ENCODE measurements at places on chromosomes 1 and 21.

DNA sequence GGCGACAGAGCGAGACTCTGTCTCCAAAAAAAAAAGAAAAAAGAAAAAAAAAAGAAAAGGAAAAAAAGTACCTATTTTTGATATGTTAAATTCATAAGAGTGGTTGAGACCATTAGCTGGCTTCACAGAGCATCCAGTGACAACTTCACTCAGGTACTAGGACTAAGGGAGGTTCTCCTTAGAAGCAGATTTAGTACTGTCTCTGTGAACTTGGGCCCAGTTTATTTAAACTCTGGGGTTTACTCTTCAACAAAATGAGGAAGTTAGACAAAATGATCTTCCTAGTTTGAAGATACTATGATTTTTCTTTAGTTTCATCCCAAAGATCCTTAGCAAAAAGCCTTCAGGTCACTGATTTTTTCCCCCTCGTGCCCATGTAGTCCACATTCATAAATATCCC lies 21.2 kb downstream of the MACO1 start:
- no peak for DNase-seq

- no peak for DNase-seq
Measured at GRCh38 chr1:70090875-70091274, 114.5 kb downstream of the LRRC40 start.

- DNase-seq = no peak
Measured at GRCh38 chr1:167250482-167250881, 29.8 kb downstream of the POU2F1 start.

DNA sequence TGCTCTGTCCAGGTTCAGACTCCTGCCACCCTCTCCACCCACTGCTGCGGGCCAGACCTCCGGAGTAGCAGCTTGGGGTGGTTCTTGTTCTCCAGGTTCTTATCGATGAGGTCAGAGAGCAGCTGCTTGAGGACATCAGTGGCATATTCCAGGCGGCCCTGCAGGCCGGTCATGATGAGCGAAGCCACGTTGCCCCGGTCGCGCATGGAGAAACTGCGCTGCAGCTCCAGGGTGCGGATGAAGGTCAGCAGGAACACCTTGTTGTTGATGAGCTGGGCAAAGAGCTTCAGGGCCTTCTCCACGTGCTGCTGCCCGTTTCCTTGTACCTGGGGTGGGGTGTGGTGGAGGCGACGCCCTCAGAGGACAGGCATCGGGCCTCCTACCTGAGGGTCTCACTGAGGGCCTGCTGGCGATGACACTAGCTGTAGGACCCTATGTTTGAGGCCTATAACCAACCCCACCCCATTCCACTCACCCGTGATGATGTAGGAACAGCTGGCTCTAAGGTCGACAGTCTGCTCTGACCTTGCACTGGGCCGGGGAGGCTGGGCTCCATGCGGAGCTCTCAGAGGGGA lies 131.2 kb upstream of the CD34 start:
- DNase-seq = no peak

GRCh38 chr1:111290630-111291029 lies at the start of gene CHIA:
CHIA (plus strand) TSS chr1:111290851; CDS start chr1:111310468, 19,617 bp downstream.
- DNase-seq = no peak

- no peak for DNase-seq
Measured at GRCh38 chr1:28966617-28967016, 52.2 kb downstream of the EPB41 start.

DNA sequence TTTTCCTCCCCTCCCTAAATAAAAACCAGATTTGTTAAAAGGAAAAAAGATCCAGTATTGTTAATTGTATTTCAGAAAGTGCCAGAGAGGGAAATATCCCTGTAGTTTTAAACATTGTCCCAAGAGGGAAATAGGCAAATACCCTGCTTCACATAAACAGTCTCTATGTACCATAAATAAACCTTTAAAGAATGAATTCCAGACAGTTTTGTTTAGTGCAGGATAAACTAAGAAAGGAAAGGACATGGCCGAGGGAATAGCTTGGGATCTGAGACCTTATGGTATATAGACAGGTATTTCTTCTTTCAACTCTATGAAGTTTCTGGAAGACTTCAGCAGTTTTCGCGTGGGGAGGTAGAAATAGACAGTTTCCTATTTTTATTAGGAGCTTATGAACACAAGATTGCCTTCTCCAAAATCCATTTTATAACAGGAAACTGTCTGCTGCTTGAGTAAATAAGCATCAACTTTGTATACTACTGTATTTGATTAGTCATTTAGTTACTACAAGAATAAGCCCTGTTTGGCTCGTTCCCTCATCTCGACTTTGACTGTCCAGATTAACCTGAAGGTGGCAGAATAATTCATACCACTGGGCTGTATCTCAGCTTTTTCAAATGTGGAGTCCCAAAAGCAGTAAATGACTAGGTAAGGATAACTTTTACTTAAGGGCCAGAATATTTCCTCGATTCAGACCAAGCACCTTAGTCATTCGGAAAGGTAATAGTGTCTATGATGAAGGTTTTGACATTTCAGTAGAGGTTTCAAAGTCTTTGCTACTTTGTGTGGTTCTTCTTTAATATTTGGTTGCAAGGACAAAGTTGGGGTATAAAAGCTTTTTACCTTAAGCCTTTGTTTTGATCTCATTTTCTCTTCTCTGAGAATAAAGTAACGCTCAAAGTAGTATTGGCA lies 177.5 kb downstream of the VPS13D start:
- no peak for DNase-seq

DNA sequence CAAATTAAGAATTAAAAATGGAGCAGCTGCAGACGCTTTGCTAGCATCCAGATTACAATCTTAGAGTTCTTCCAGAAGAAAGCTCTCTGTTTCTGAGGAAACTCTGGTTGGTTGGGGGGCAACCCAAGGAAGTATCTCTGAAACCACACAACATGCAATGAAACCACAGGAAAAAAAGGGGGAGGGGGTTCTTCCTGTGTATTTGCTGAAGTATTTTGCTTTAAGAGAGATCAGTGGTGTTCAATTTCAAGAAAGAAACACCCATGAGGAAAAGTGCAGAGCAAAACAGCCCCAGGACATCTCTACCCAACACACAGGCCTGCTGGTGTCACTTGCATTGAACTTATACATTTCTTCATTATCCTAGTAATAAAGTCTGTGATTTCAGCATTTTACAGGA lies 19.7 kb upstream of the TIAM1 start:
- DNase-seq = no peak

- no peak for DNase-seq
Measured at GRCh38 chr21:36962098-36962780, 4.2 kb downstream of the HLCS start.

DNA sequence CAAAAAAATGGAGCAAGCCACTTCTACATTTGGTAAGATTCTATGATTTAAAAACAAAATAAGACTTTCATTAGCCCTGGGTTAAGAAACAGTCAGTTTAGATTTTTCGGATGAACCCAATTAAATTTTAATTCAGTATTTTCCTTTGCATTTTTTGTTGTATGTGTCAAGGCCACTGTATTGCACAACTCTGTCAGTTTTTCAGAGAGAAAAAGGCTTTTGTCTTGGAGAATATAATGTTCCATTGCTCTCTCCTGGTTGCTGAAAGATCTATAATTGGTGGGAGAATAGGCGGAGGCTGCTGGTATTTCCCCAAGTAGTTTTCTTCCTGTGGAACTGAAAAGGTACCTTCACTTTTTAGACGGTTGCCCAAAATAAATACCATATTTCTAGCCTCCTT lies 84.6 kb downstream of the NEGR1 start:
- DNase-seq = peak; percentile 13

- DNase-seq = no peak
Measured at GRCh38 chr1:74579425-74579824, 67.0 kb upstream of the LRRC53 start.

DNA sequence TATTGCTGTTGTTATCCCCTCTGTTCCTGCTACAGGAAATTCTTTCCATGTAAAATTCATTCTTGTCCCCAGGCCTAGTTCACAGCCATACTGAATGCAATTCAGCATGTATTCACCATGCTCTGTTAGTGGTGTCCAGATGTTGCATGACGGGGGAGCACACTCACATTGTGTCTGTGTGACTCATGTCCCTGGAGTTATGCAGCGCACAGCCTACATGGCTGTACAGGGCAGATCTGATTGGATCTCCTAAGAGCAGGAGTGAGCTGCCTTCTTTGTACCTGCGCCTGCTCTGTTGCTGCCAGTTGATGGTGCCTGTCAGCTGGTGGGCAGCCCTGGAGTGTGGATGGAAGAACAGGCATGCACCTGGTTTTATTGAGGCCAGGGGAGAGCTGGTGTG lies 17.6 kb downstream of the HTR6 start:
- DNase-seq = peak; percentile 73

DNA sequence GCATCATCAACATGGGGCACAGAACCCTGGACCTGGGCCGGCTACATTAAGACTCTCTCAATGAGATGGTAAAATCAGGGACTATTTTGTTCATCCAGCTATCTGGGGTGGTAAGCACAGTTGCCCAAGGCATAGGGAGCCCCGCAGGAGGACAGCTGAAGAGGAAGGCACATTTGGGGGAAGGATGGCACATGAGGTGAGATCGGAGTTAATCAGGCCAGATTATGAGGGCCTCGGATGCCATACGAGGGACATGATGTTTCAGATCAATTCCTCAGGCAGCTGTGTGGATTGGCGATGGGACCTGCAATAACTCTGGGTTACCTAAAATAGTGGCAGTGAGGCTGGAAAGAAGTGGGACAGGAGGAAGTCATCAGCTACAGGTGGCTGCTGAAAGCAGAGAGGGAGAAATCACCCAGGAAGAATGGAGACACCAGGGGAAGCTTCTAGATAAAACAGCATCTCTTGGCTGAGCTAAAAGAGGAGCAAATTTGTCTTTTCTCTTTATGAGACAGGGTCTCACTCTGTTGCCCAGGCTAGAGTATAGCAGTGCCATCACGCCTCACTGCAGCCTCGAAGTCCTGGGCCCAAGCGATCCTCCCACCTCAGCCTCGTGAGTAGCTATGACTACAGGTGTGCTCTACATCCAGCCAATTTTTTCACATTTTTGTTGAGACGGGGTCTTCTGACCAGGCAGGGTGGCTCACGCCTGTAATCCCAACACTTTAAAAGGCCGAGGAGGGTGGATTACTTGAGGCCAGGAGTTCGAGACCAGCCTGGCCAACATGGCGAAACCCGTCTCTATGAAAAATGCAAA lies 21.1 kb downstream of the TOMM20 start:
- DNase-seq = no peak

DNA sequence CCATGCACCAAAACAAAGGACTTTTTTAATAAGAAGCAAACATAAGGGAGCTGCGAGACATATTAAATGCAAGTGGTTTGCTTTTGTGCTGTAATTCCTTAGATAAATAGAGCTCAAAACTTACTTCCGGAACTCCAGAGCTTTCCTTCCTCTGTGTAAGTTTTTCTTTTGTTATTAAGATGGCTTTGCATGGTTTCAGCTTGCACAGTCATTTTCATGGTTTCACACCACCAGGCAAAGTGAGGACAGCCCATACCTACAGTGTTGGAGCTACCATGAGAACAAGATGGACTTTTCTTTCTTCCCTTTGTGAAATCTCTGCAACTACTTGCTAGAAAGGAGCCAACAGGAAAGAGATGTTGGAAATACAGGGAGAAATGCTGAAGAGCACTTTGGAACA lies 368.0 kb downstream of the SETD4 start:
- DNase-seq = no peak

DNA sequence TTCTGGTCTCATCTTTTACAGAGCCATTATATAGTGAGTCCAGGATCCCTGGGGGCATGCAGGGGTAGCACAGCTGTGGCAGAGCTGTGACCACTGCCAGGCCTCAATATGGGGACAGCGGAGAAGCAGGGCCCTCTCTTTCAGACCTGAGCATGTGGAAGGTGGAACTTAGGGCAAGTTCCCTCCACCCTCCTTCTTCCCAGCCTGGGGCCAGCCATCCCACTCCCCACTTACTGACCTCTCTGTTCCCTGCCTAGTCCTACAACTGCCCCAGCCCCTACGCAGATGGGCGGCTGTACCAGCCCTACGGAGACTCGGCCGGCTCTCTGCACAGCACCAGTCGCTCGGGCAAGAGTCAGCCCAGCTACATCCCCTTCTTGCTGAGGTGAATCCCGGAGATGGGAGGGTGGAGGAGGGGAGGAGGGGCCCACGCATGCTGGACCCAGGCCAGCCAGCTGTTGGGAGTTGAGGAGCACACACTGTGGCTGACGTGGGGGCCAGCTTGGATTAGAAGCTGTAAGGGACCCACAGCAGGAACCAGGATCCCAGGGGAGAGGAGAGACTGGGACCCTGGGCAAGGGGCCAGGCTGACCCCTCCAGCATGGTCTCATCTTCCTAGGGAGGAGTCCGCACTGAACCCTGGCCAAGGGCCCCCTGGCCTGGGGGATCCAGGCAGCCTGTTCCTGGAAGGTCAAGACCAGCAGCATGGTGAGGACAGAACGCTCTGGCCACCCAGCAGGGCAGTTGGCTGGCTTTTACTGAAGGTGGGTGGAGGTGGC lies 10.7 kb downstream of the PSRC1 start:
- DNase-seq = no peak

GRCh38 chr21:33801424-33802405 lies 113.9 kb downstream of the ATP5PO start:
- DNase-seq = no peak

GRCh38 chr1:5889901-5890300 lies 102.3 kb downstream of the NPHP4 start:
- DNase-seq = no peak

DNA sequence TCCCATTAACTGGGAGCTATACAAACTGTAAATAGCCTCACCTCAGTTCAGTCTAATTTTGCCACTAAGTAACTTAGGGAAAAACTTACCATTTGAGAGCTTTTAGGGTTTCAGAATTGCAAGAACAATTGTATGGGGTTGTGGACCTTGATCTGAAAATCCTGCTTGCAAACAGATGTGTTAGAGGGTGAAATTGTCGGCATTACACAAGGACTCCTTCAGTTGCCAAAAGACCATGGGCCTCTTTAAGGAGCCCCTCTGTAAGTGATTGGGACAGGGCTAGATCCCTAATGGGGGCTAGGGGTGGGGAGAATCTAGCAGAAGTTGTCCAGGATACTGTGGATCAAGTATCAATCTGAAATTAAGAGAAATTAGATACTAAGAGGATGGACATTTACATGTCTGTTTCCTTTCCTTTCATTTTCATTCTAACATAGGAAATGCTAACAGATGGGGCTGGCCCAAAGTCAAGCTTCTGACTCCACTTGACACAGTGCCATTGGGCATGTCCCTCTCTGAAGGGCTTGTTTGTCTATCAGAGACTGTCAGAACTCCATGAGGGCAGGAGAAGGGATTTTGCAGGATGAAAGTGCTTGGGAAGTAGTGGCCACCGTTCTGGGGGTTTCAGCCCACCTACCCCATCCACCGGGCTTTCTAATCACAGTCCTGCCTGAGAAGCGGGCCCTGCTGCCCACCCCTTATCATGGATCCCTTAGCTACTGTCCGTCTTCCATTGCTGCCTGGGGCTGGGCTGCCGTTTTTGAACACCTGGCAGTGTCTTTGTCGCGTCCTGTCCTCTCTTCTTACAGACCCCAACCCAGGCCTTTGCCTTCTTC lies 54.7 kb downstream of the STUM start:
- no peak for DNase-seq

- no peak for DNase-seq
Measured at GRCh38 chr1:211630236-211631081, 45.0 kb downstream of the NEK2 start.

DNA sequence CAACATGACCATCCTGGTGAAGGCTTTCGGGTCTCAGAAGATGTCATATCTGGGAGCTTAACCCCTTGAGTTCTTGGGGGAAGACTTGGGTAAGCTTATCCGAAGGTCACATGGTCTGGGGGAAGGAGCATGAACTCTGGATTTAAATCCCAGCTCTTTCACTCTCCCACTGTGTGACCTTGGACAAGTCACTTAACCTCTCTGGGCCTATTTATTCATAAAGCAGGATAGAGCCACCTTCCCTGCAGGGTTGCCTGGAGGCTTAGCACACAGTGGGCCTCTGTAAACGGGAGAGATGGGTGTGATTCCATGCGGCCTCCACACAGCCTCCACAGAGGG lies 8.2 kb upstream of the ARHGEF10L start:
- no peak for DNase-seq
